Activated T-helper 2 cell treated with anti-CD3 and anti-CD28 coated beads, Interferon-gamma antibody, Interleukin-2, Interleukin-4, amounts not matched to agents 10 μg/mL and 5 μg/mL and 100 μg/mL, durations not matched to agents 14 hours and 24 hours and 36 hours (primary cell): ENCODE measurements at places on chromosomes 1 and 21. TPM values are rescaled to one million over a fixed set of nuclear protein-coding genes. Genes with fewer than 3 reads are reported as not detected.

GRCh38 chr1:5709461-5709975 lies 282.7 kb downstream of the NPHP4 start:
- no peak for DNase-seq

DNA sequence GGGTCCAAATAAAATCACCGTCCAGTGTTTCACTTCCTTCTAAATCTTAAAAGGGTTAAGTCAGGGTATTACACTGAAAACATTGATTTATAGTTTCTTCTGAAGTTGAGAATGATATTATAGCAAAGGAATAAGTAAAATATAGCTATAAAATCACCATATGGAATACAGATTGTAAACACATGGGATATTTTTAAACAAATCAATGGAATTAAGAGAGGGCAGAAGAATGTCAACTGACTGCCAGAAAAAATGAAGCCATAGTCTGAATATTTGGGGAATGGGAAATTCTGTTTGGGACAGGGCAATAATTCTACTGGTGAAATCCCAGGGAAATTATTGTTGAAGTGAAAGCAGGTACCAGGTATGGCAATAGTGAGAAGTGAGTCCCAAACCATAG lies 664.6 kb downstream of the NCAM2 start:
- DNase-seq = no peak

GRCh38 chr1:187985897-187986654 lies 1157.3 kb downstream of the PLA2G4A start:
- DNase-seq = no peak

DNA sequence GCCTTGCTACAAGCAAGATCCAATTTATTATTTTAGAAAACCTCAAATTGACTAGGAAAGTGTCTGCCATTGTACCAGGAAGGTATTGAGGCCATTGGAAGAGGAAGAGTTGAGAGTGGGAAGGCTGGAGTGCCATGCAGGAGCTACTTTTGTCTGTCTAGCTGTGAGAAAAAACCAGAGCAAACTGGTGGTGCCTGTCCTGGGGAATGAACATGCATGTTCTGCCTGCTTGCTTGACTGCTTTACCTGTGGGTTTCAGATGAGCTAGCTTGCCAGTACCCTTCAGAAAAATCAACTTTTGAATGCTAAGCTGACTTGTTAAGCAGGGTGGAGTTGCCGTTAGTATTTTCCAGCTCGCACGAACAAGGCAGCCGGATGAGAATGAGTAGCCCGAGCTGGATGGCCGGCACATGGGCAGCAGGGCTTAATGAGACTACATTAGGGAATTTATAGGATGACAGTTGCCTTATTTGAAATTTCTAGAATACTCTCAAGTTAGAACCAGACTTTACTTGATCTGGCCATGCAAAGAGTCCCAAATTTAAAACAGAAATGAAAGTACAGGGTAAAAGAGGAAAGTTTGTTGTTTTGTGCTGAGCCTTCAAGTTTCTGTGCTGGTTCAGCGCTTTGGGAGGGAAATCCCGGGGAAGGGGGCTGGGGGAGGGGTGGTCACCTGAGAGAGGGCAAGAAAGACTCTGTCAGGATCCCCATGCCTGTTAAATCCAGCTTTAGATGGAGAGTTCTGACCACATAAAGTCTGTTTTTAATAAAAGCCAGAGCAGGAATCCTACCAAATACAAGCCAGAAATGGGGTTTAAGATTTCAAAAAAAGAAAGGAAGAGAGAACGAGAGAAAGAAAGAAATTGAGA lies 29.6 kb upstream of the C1orf105 start:
- DNase-seq = no peak

GRCh38 chr1:241507189-241507863 lies 12.2 kb downstream of the FH start:
- DNase-seq = no peak

GRCh38 chr21:37273440-37273839 lies 6.3 kb upstream of the VPS26C start:
- no peak for DNase-seq

DNA sequence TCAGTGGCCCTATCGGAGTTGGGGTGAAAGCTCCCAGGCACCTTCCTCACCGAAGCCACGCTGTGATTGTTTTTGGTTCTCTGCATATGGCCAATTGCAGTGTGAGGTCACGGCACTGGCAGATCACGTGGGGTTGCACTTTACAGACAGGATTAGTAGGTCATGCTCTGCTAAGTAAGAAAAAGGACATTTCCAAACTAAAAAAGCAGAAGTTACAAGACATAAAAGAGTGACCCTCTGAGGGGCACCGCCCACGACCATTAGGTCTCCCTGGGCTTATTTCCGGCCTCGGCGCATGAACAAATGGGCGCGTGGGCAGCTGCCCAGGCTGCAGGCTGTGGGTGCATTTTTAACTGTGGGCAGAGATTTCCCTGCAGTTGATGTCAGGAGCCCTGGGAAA lies 2.0 kb downstream of the CAPN9 start:
- DNase-seq = no peak

DNA sequence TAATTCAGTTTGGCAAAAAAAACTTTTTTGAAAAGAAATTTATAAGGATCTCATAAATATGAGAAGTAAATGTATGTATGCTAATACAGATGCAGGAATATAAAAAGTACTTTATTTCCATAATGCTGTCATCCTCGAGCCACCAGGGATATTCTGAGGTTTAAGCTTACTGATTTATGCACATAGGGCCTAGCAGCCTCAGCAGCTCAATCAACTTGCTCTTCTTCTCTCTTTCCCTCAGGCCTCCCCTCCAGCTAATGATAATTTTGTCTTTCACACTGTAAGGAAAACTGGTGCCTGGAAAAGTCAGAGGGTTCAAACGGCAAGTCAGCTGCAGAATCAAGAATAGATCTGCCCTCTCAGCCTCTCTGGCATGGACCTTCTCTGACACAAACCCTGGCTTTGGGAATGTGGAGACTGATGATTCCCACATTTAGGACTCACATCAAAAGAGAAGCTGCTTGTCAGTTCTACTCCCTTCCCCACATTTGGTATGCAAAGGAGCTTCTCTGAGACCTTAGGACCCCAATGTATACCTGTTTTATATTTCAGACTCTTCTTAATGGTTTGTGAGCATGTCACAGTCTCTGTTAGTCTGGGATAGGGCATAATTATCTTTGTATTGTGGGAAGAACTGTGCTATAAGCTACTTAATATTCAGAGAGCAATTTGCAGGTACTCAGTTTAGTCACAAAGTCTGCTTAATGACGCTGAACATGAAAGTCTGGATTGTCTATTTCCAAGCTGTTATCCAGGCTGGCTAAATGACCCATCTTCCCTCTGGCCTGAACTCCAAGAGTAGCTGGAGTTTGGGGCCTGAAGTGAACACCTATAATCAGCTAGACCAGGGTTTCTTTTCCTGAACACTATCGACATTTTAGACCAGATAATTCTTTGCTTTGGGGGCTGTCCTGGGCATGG lies 52.1 kb upstream of the DIPK1A start:
- DNase-seq = no peak

The MCOLN3 gene
- total RNA-seq = 0.46 and 0.68 TPM in 2 replicates

DNA sequence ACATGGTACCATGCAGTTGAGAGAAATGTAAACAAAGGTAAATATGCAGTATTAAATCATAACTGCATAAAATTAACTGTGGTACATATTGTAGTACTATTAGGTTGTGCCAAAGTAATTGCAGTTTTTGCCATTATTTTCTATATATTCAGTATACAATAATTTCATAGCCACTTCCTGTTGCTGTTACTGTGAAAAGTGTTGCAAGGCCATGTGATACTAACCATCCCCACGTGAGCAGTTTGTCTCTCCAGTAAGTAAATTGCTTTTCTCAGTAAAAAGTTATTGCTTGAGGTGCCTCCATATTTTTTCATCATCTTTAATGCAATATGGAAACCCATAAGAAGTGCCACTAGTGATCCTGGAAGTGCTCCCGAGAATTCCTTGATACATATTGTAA lies 19.6 kb upstream of the METTL18 start:
- no peak for DNase-seq

DNA sequence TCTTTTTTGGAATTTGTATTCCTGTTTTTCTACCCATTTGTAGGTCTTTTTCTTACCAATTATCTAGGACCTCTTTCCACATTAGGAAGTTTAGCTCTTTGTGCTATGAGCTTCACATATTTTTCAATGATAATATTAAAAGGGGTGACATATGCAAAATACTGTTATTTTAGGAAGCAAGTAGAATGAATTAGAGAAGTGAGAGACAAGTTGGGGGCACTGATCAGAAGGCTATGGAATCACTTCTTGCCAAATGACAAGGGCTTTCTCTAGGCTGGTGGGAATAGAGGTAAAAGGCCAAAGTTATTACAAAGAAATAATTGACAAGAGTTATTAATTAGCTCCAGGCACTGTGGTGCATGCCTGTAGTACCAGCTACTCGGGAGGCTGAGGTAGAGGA lies 4.3 kb upstream of the BCAR3 start:
- DNase-seq = no peak

DNA sequence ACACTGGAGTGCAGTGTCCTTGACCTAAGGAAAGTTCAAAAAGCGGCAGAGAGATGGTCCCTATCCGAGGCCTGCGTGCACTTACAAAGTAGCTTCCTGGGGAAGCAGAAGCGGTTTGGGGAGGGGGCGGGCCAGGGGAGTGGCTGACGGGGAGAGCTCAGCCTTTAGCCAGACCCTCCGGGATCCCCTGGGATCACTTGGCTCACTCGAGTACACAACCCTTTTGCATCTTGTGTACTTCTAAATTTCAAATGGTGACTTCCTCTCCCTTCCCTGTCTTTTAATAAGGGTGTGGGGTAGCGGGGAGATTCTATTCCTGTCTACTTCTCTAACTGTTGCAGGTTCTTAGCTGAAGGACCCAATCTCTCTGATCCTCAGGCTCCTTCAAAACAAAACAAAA lies 18.1 kb upstream of the SNX27 start:
- DNase-seq = no peak

DNA sequence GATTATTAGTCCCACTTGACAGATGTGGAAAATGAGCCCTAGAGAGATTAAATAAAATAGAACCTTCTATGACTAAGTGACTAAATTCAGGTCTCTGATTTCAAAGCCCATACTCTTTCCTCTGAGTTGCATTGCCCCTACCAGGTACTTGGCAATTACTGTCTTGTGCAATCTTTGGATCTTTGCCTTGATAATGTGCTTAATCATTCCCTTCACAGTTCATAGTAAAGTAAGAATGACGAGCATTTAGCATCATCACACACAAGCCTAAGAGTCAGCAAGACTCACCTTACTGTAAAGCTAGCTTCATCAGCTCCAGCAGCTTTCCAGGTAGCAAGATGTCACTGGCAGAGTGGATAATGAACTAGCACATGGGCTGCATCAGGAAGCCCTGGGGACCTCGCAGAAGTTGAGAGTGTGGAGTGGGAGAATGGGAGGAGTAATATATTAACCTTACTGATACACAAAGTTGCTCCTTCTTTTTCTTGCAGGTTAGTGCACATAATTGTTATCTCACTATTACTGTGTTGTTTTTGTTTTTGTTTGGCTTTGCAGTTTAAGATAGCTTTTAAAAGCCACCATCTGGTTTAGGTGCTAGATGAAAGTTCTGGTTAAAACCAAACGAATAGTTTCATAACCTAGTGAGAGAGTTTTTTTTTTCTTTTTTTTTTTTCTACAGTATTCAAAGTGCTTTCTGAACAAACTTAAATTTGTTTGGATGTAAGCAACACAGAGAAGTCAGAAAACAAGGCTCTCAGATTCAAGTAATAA lies 71.8 kb downstream of the PBX1 start:
- DNase-seq = no peak

The BCL2L15 gene
- 0.39 and 1.1 TPM in 2 replicates for total RNA-seq

The ZNF683 gene
- not detected in 2 replicates for total RNA-seq

- no peak for DNase-seq
Measured at GRCh38 chr1:93827633-93828366, 51.2 kb downstream of the DNTTIP2 start.

The RIMS3 gene
- total RNA-seq = 2.5 and 2.9 TPM in 2 replicates

DNA sequence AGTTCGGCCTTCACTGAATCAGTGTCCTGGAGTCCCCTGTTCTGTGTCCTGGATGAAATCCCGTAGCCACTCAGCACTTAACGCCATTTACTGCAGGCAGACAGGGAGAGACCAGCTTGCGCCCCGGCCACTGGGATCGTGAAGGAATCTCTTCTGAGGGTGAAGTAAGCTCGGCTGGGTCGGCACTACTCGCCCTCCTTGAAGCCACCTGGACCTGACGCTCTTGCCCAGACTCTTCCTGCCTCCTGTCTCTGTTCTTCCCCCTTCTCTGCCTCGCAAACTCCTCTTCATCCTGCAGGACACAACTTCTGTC lies 99.9 kb upstream of the ZBTB40 start:
- DNase-seq = no peak

- no peak for DNase-seq
Measured at GRCh38 chr1:153573351-153573750, 7.7 kb upstream of the S100A2 start.

DNA sequence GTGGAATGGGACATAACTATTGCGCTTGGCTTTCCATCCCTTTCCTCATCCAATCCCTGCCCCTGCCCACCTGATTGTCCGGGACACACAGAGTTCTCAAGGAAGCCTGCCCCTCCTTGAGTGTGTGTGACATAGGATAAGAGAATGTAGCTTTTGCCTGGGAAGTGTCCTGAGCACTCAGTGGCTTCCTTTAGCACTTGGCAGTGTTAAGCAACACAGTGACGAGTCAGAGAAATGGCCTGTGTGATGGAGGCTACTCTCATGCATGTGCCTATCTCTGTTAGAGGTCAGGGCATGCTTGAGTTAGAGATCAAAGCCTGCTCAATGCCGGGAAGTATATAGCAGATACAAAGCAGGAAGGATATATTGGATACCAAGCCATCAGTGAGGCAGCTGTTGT lies 289.5 kb downstream of the SIPA1L2 start:
- DNase-seq = no peak

GRCh38 chr1:185813401-185813979 lies 79.3 kb downstream of the HMCN1 start:
- DNase-seq = no peak

GRCh38 chr1:9302745-9303524 lies 10.2 kb downstream of the SPSB1 start:
- DNase-seq = no peak

DNA sequence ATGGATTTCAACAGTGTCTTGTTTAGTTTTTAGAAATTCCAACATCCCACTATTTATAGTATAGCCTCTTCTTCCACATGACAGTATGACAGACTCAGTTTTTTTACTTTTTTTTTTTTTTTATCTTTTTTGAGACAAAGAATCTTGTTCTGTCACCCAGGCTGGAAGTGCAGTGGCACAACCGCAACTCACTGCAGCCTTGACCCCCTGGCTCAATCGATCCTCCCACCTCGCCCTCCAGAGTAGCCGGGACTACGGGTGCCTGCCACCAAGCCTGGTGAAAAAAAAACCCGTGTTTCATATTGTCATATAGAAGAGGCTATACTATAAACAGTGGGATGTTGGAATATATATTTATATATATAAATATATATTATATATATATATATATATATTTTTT lies 1.2 kb upstream of the DR1 start:
- DNase-seq = no peak

The MROH9 gene
- not detected in 2 replicates for total RNA-seq

- no peak for DNase-seq
Measured at GRCh38 chr1:245363461-245364200, 208.8 kb downstream of the KIF26B start.

The TNN gene
- not detected in 2 replicates for total RNA-seq

The CHIT1 gene
- 0.09 and 0.34 TPM in 2 replicates for total RNA-seq

- DNase-seq = no peak
Measured at GRCh38 chr1:1302006-1302430, 5.7 kb downstream of the ACAP3 start.

The SELL gene
- total RNA-seq = 63.0 and 64.9 TPM in 2 replicates

The ATAD3B gene
- total RNA-seq = 68.0 and 70.9 TPM in 2 replicates
